ENCODE measurements at places on chromosomes 3 and 15.

- DNase-seq = no peak
Measured at GRCh38 chr15:100900136-100900794, 18.9 kb upstream of the LRRK1 start.

DNA sequence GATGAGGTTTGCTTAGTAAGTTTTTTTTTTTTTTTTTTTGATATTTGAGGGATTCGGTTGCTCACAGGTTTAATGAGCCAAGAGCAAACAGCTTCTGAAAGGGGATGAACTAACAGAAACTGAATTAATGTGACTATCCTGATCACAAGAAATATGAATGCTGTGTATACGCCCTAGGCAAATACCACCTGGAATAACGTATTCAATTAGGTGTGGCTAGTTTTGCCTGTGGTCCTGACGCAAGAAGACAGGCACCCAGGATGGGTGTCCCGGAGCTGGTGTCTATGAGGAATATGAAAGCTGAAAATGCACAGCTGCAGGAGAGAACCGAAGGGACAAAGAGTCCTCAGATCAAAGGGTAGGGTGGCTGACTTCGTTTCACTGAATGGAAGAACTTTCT is 14.6 kb downstream of the LSG1 start:
- no peak for DNase-seq

GRCh38 chr15:76337696-76338485 is 1.3 kb downstream of the ISL2 start:
- no peak for DNase-seq

DNA sequence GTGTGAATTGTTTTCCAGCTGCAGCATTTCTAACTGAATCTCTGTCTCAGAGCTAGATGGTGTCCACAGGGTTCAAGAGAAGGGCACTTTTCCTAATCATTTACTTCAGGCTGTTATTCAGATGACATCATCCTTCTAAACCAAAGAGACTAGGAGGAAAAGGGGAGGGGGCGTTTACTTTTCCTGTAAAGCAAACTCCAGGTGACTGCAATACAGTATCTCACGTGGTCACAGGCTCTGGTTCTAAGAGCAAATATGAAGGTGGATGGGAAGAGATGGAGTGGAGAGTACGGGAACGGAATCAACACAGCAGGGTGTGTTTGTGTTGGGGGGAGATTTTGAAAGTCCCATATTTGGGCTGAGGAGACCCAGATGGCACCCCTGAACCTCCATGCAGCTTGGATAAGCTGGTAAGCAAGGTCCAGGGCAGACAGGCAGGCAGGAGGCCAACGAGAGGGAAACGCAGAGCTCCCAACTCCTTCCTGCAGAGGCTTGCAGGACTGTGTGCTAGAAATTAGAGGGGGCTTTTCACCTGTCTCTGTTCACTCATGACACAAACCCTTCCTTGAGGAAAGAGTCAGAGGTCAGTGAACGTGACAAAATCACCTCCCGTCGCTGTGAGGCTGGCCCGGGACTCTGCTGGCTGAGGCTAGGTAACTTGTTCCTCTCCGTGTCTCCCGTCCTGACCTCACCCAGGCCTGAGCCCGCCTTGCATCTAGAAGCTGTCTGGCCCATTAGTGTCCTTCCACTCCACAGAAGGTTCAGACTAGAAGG is 151.2 kb downstream of the OPA1 start:
- DNase-seq = no peak

DNA sequence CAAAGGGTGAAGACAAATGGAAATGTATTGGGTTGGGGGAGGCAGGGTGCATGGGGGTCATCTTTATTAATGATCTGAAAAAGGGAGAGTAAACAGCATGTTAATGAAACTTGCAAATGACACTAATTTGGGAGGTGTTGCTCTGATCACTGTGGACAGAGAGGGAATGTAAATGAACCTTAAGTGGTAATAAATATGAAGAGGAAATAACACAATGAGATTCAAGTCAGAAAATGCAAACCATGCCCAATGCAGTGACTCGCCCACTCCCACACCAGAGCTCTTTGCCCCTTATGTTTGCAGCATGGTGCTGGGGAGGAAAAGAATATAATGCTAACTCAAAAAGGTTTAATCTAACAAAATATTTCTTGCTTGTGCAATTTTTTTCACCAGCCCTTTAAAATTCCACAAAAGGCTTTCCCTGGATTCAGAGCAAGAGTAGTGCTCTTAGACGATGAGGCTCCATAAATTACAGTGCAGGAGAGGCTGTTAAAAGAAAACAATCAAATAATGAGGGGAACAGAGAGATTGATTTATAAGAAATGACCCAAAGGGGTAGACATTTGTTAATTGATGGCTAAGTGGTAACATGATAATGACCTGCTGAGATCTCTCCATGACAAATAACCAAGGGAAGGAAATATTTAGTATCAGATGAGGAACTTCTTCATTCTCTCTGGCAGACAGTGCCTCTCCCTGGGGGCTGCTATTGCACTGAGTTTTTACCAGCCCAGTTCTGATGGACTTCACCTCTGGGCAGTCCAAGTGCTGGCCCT is 210.0 kb upstream of the PPP2R3A start:
- DNase-seq = no peak

GRCh38 chr3:104549099-104549714 is 817.5 kb upstream of the ALCAM start:
- no peak for DNase-seq

- DNase-seq = no peak
Measured at GRCh38 chr15:73936588-73937290, 10.5 kb downstream of the LOXL1 start.

DNA sequence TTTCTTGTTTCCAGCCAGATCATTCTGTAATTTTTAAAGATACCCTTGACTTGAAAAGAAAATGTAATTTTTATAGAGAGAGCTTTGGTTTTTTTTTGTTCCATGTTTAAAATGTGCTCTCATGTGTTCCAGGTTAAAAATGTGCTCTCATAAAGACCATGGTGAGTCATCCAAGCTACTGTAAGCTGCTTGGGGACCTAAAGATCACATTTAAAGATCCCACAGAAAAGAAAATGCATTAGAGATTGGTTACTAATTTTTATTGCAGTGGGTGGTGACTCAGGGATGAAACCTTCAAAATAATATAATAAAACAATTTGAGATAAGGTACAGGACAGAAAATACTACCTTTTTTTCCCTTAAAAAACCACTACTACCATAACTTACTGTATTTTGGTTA is 11.0 kb downstream of the TCF12 start:
- DNase-seq = no peak

- no peak for DNase-seq
Measured at GRCh38 chr3:42213417-42213816, 52.6 kb downstream of the CCK start.

DNA sequence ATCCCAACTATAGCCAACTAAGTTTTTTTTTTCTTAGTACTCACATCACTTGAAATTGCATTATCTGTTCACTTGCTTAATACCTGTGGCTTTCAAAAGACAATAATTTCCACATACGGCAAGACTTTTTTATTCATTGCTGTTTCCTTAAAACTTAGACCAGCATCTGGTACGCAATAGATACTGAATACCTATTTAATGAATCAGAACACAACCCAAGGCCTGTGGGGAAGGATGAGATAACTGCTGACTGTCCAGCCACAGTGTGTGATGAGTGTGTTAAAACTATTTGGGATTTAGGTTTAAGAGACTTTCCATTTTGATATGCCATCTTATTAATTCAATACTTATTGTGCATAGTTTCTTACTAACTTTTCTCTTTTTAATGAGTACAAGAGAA is 988.7 kb downstream of the NTRK3 start:
- DNase-seq = peak; percentile 78

GRCh38 chr3:156627946-156628569 is 46.3 kb upstream of the TIPARP start:
- no peak for DNase-seq

- no peak for DNase-seq
Measured at GRCh38 chr3:195738274-195739044, 17.7 kb downstream of the MUC20 start.

- no peak for DNase-seq
Measured at GRCh38 chr15:66961407-66961884, 104.0 kb upstream of the SMAD3 start.

DNA sequence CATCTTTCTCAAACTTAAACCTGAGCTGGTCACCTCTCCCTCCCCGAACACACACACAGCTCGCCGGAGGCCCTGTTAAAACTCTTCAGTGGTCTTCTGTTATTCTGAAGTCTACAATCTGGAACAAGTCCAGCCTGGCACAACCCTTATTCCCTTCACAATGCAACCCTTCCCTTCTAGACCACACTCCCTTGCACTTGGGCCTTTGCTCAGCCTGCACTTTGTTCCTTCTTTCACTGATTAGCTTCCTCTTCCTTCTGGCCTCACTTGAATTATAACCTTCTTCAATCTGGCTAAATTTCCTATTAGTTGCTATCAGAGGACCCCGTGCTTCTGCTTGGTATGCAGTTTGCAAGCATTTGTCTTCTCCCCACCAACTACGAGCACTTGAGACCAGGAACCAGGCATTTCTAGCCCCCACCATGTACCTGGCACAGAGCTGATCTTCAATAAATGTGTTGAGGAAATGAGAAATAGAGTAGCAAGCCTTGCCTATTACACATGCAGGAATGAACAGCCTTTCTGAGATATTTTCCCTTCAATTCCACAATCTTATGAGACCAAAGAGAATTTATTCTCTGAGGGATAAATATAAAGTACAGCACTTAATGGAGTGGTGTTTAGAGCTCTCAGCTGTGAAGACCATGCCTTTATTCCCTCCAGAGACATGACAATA is 663.1 kb upstream of the ADAMTS9 start:
- DNase-seq = no peak

DNA sequence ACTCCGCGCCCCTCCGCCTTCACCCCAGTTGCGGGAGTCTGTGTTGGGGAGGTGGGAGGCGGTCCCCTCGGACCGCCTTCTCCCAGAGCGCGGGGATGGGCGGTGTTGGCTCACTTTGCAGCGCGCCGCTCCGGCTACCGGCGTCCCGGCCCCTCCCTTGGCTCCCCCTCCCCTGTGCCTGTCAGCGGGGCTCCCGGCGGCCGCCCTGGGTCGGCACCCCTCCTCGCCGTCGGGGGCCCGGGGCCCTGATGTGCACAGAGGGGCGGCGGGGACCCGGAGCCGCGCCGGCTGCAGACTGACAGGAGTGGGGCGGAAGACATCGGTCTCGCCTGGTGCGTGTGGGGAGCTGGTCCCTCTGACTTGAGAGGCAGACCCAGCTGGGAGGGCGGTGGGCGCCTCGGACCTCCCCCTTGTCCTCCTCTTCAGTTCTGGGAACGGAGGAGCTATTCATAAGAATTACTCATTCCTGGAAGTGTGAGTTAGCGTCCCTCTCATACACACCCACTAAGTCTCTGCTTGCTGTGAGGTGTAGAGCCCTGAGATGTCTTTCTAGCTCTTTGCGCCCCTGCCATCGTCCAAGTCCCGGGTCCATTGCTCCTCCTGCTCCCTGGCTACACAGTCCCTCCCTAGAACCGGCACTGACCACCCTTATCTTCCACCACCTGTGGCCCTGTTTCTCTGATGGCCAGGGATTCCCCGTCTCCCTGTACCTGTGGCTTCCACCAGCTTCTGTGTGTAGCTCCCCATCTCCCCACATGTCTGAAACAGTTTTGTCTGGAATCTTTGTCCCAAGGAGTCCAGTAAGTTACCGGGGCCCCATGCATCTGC is 42.3 kb upstream of the ROPN1 start:
- no peak for DNase-seq

GRCh38 chr3:58697561-58697960 is 31.0 kb upstream of the FAM3D start:
- no peak for DNase-seq

All from epithelial cell of prostate (primary cell).